NCI-H1436 treated with DMSO at 0.1 percent for 48 hours (cell line): ENCODE measurements at places on chromosomes 5 and 9.

DNA sequence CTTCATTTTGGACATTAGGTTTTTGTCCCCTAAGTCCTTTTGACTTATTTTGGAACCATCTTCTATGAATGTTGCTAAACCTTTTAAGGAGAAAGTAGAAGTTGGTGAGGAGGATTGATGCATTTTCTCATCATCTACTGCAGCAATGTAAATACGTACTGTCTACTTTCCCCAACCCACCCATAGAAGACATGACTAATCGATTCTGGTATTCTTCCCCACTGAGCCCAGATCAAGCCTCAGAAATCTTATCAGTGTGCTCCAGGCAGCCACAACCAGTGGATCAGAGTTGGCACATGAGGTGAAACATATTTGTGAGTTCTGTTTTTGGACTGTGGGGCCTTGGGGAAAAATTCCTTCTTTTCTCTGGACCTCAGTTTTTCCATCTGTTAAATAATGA lies 57.7 kb downstream of the FGF18 start:
- no peak for DNase-seq

DNA sequence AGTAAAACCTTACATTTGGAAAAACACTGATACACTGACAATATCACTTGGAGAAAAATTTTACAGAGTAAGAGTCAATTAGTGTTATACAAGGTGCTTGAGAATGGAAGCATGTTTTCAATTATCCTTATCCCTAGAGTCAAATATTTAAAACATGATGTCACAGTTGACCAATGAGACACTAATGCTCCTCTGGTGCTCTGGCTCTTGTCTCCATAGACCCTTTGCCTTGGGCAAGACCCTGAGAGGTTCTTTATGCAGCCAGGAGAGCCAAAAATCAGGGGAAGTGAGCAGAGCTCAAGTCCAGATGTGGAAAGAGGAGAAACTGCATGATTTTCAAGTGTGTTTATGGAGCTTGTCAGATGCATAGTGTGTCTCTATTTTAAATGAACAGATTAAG lies 153.9 kb downstream of the MARCHF11 start:
- no peak for DNase-seq

DNA sequence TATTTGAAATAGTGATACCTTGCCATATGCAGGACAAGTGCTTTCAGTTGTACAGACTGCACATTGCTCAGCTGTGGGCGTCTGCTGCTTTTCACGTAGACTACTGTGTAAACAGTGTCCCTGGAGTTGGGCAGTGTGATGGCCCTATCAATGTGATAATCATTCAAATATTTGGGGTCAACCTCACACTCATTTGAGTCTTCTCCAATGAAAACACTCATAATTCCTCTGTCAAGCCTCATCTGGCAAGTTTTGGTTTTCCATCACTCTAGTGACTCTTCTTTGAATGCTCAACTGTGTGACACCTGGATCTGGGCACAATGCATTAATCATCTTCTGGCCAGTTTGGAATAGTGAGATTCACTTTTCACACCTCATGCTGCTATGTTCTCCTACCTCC lies 64.4 kb downstream of the UGCG start:
- DNase-seq: no peak

- no peak for DNase-seq
Measured at GRCh38 chr9:20506099-20506900, 116.0 kb downstream of the MLLT3 start.

DNA sequence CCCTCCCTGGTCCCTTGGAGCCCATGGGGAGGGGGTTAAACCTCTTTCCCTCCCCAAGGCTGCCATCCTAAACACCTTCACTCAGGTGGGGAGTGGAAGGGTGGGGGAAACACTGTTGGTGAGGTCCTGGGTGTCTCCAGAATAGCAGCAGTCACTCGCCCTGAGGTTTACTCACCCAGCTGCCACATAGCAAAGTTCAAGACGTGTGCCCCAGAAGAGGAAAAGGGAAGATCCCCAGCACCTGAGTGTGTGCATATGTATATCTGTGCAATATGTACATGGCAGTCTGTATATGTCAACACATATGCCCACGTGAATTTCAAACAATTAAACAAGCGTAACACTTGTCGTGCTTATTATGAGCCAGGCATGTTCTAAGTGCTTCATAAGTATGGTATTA lies 31.3 kb upstream of the SMU1 start:
- DNase-seq: no peak

DNA sequence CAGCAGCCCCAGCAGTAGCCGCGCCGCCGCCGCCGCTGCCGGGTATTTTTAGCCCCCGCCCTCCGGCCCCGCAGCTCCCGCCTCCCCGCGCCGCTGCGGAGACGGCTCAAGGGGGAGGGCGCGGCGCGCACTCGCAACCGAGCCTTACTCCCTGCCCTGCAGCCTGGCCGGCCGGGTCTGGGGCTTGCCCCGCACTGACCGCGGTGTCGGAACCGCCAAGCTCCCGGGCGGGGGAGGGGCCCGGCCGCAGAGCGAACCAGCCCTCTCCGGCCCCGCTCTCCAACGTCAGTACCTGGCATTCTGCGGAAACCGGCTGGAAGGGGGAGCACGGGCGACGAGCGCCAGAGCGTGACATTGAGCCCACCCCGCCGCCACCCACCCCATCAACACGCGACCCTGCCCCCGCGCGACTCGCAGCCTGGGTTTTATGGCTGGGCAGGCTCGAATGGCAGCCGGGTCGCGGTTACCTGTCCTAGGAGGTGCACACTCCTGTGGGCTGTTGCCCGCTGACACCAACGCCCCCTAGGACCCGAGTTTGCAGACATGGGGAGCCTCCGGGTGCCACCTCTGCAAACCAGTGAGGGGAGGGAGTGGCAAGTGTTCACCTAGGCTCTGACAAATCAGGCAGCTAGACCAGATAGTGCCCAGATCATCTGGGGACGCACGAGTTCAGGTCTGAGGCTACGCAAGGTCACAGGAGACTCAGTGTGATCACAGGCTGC lies at the start of gene ACSL6:
TSS of gene ACSL6 (minus strand) at position 37 of the 722 bp plus-strand sequence. CDS start 105 bp downstream, outside the sequence.
- no peak for DNase-seq

DNA sequence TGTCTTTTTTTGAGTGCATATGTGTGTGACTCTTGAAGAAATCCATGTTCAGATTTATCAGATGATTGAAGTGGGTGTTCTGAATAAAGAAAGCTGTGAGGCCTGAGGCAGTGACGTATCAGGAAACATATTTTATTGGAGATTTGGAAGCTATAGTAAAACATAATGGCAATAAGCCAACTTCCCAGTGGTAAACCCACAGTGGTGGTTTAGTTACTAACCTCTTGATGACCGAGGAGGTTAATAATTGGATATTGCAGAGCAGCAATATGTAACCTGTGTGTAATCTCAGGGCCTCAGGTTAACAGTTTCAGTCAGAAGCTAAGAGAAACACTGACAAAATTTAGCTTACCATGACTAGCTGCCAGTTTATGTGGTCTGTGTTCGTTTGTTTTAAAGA lies 6.9 kb downstream of the RGMB start:
- no peak for DNase-seq

DNA sequence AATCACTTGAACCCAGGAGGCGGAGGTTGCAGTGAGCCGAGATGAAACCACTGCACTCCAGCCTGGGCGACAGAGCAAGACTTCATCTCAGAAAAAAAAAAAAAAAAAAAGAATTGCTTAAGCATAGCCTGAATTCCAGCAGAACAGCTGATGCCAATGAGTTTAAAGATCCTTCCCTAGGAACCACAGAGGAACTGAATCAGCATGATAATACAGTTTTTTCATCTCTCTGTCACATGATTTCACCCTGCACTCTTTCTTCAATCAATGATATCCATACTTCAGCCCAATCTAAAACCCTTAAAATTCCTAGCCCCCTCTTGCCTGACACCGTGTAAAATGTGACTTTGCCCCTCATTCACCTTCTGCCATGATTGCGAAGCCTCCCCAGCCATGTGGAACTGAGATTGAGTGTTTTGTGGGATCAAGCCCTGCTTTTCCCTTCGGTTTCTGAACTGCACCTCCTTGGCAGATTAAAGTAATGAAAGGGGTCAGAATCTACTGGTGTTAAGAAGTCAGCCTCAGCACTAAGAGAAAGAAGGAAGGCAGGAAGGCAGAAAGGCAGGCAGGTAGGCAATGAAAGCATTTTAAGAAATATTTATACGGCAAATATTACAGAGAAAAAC lies 20.9 kb upstream of the DMXL1 start:
- no peak for DNase-seq

DNA sequence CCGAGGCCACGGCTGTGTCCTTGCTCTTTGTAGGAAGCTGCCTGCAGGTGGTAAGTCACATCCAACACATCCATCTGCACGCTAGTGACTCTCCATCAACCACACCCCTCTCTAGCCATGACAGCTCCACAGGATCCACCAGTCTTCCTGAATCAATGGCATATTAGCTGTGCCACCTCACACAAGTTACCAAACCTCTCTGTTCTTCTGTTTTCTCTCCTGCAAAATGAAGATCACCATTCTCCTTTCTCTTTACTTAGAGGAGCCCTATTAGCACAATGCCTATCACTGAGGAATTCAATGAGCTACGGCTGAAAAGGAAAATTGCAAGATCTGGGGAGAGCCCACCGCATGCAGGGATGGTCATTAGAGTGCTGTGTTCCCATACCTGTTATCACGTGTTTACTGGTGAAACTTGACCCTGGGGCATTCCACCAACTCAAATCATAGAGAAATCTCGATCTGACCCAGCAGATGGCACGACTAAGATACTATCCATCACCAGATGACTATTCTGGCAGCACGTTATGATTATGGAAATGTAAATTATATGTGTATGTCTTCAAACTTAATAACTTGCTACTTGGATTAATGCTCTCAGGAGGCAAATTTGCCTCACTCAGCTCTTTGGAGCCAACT lies 20.9 kb downstream of the WHRN start:
- no peak for DNase-seq

DNA sequence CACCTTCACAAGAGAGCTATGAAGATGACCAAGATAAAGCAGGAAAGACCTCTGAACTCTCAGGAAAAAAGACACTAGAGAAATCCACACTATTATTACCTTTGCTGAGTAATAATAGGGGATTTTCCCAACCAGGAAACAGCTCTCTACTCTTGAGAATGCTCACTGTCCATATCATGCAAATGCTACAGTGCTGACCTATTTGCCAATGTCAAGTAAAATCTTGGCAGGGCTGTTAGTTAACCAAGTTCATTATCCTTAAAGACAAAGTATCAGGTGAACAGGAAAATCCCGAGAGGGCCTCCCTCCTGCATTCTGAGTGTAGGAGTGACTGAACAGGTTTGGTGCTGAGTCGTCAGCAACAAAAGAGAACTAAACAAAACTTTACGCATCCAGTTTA lies 306.6 kb downstream of the ACTL7B start:
- DNase-seq: no peak

DNA sequence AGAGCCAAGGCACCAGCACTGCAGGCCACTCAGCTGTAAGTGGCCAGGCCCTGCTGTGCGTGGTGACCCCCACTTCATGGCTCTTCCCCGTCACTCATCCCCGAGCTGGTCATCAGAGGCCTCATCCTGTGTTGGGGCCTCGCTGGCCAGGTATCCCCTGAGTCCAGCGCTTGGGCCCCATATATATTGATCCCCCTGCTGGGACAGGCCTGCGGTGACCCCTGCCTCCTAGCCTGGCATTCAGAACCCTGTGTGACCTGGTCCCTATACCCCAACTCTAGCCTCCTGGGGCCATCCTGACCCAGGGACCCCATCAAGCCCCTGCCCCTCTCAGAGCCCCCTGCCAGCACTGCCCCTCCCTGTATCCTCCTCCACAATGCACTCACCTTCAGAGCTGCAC lies 12.7 kb downstream of the GBGT1 start:
- no peak for DNase-seq

GRCh38 chr9:136829412-136829811 lies 12.9 kb upstream of the AJM1 start:
- no peak for DNase-seq

DNA sequence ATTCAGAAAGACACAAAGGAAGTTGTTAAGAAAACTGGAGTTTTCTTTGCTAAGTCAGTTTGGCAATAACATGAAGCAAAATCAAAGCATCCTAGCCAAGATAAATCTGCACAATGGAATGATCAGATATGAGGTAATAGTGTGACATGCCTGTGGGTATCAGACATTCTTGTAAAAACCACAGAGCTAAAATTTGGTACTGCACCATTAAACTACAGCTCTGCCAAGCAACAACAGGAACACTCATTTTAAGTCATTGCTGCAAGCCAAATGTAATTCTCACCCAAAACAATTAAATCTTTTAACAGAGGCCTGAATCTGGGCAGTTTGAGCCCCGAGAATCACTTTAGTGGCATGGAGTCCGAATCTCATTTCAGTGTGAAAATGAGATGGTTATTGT lies 96.6 kb downstream of the VCAN start:
- DNase-seq: no peak

GRCh38 chr9:128242828-128243214 lies 33.0 kb downstream of the GOLGA2 start:
- DNase-seq: no peak

DNA sequence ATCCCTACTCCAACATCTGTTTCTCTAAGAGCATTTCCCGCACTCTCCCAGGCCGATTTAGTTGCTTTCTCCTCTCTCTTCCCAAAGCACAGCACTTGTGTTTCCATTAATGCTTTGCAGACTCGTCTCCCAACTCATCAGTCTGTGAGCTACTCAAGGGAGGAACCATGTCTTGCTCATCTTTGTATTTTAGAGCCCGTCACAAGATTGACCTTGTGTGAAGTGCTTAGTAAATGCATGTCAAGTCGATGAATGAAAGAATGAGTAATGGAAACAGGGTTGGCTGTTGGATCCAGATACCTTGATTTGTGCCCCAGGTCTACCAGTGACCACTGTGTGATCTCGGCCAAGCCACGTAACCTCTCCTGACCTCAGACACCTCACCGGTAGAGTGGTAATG lies 99.3 kb downstream of the KLF4 start:
- DNase-seq: no peak

- DNase-seq: no peak
Measured at GRCh38 chr9:13588151-13589033, 308.9 kb upstream of the MPDZ start.

- no peak for DNase-seq
Measured at GRCh38 chr5:149452007-149452664, 73.0 kb upstream of the IL17B start.

- no peak for DNase-seq
Measured at GRCh38 chr9:27539479-27540441, 10.1 kb upstream of the MOB3B start.

DNA sequence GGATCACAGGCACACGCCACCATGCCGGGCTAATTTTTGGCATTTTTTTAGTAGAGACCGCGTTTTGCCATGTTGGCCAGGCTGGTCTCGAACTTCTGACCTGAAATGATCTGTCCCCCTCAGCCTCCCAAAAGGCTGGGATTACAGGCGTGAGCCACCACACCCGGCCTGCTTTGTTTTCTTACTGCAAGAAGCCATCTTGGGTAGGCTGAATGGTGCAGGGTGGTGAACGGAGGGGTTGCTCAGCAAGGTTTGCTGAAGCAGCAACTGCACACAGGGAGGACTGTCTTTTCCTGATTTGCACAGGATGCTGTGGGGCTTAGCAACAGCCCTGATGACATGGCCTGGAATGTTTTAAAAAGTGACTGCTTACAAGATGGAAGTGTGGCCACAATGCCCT lies 10.7 kb downstream of the ZNF354B start:
- DNase-seq: no peak

DNA sequence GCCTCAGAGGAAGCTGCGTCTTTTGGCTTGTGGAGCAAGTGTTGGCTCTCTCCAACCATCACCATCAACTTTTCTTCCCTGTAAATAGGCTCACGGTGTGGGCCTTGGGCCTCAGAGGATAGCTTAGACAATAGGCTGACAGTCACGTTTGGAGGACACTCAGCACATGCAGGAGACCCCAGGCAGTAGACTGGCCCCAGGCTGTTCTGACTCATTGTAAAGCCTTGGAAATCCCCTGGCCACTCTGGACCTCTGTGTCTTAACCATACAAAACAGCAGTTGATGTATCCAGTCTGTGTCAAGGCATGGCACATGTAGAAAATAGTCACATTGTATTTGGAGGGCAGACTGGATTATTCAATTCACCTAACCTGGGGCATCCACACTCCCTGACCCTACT lies 18.6 kb downstream of the CD74 start:
- DNase-seq: no peak
